ENCODE measurements at places on chromosomes 1 and 21. TPM values are rescaled to one million over a fixed set of nuclear protein-coding genes. Genes with fewer than 3 reads are reported as not detected.

The C8A gene
- not detected for polyA plus RNA-seq

The ADORA3 gene
- polyA plus RNA-seq = 0.49 TPM

The FCGR3A gene
- 2.1 TPM for polyA plus RNA-seq

- no peak for DNase-seq
Measured at GRCh38 chr21:46545363-46545762, 59.5 kb downstream of the S100B start.

GRCh38 chr1:231721436-231721835, 94.8 kb downstream of the DISC1 start:
- no peak for DNase-seq

- DNase-seq = no peak
Measured at GRCh38 chr1:197850042-197850441, 52.4 kb upstream of the C1orf53 start.

DNA sequence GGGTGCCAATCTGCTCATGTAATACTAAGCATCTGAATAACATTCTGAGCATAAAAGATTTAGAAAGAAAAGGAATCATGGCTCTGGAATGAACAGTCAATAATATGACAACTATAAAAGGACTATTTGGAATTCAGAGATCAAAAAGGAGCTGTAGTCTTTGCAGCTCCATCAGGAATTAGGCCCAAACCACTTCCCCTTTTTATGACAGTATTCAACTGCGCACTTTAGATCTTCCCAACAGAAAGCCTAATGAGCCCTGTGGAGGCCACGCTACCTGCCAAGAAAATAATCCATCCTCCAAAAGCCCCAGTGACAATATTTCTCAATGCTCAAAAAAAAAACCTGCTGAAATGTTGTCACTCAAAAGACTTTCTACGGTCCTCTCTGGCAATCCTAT, 163.2 kb downstream of the SNX7 start:
- DNase-seq = no peak

DNA sequence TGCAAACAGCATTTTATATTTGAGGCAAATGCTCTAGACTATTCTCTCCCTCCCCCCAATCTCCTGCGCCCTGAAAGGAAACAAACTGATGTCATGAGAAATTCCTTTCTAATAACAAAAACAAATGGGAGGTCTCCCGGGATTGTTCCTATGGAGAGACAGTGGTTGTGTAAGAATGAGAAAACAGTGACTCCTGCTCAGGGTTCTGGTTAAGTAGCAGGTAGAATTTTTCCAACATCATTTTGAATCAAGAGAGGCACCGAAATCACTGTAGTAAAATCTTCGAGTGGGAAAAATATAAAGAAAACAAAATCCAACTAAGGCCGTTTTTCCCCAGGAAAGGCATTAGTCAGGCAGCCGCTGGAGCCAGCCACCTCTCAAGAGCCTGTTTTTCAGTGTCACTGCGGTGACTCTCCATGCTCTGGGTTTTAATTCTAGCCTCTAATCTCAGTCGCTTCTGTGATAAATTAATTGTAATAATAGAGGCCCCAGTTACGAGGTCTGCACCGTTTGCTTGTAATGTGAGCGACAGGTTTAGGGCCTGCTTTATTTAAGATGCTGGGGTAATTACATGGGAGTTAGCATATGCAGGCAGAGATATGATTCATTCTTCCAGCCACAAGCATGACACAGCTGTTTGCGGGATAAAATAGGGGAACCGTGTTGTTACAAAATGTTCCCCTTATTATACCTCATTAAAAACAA, 80.3 kb downstream of the RNF220 start:
- DNase-seq = no peak

DNA sequence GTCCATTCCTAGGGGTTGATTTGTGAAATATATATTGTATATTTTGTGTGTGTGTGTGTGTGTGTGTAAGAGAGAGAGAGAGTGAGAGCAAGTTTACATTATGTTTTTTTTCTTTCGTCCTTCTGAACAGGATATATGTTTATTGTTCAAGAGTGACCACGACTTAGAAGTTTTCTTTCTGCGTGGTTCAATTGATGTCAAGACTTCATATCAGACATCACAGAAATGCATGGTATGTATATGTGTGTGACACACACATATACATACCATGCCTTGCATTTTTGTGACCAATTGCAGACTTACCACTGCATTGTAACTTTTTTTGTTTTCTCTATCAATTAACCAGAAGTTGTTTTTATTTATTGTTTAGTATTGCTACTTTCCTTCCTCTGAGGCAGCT, 2.5 kb downstream of the RASAL2 start:
- DNase-seq = no peak

DNA sequence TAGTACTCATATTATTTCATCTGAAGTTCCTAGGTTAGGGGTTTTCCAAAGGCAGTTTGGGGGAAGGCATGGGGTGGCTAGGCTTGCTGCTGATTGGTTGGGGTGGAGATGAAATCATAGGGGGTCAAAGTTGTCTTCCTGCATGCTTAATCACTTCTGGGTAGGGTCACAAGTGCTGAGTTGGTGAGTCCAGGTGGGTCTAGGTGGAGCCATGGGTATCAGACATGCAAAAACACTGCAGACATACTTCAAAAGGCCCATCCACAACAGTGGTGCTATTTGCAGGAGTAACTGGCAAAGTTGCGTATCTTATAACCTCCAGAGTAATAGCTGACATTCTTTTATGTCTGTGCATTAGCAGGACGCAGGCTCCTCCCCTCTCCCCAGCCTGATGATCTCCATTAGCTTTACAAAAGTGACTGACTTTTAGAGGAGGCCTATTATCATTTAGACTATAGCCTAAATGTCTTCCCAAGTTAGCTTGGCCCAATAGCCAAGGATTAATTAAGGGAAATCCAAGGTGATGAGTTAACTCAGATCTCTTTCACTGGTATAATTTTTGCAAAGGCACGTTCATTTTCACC, 374.4 kb upstream of the PRMT6 start:
- no peak for DNase-seq

- no peak for DNase-seq
Measured at GRCh38 chr1:24773618-24774017, 28.4 kb downstream of the CLIC4 start.

Measured in right lung (tissue), 10 donors.